Head of caudate nucleus (tissue), 42 donors: ENCODE measurements at places on chromosomes 2 and 18.

- DNase-seq: peak; percentile 45
Measured at GRCh38 chr2:230411570-230412370, 4.2 kb upstream of the SP100 start.

DNA sequence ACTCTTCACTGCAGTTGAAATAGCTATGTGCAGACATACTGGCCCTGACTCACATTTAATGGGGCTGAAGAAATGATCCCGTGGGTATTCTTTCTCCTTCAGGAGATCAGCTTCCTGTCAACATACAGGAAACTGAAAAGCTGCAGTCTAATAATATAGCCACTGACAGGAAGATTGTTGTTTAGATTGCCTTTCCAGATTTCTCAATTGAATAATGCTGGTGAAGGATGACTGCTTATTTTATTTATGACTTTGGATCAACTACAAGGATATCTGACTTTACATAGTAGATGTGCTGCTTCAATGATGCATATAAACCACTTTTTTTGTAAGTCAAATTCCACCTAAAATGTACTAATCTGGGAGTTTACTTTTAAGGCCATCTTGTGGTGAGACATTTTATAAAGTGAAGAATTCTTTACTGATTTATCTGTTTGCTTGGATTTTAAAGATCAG, 93.4 kb upstream of the MAP4K3 start:
- DNase-seq: no peak

GRCh38 chr2:132871831-132872230, 201.8 kb upstream of the LYPD1 start:
- DNase-seq: no peak

GRCh38 chr2:133801946-133802345, 233.7 kb upstream of the NCKAP5 start:
- no peak for DNase-seq

GRCh38 chr2:224584111-224584784, 915 bp downstream of the CUL3 start:
- peak; percentile 26 for DNase-seq

- DNase-seq: no peak
Measured at GRCh38 chr18:12659904-12660605, 2.1 kb upstream of the SPIRE1 start.

DNA sequence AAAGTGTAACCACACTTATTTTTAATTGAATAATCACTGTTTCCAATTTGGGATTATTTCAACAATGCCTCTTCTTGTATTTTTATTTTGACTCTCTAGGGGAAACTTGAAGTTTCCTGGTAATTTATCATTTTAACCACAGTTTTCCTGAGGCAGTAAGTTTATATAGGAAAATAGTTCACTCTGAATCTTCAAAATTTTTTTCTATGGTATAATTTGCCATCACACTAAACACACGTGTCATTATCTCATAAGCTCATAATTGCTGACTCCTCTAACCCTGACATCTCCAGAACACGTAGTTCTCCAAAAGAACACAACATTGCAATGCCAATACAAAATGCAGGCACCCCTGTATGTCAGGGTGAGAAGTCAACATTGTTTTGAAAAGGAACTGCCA, 102.2 kb upstream of the FZD7 start:
- DNase-seq: no peak

- no peak for DNase-seq
Measured at GRCh38 chr18:31649978-31650719, 34.2 kb downstream of the B4GALT6 start.

GRCh38 chr2:138274421-138275291, 226.9 kb upstream of the SPOPL start:
- no peak for DNase-seq

GRCh38 chr2:12243381-12243780, 473.4 kb upstream of the TRIB2 start:
- DNase-seq: no peak

- no peak for DNase-seq
Measured at GRCh38 chr2:223537115-223537514, 65.0 kb downstream of the SCG2 start.

DNA sequence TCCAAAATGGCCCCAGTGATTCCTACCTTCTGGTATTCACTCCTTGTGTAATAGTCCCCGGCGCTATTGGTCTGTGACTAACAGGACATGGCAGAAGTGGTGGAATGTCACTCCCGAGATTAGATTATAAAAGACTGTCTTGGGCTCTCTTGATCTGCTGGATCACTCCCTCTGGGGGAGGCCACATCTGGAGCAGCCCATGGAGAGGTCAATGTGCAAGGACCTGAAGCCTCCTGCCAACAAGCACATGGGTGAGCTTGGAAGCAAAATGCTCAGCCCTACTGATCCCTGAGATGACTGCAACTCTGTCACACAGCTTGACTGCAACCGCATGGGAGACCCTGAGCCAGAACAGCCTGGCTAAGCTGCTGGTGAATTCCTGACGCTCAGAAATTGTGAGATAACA, 94.3 kb upstream of the GLI2 start:
- DNase-seq: no peak

- no peak for DNase-seq
Measured at GRCh38 chr2:11749646-11750349, 3.4 kb downstream of the LPIN1 start.

GRCh38 chr2:7795778-7796563, 878.8 kb downstream of the RNF144A start:
- DNase-seq: no peak

DNA sequence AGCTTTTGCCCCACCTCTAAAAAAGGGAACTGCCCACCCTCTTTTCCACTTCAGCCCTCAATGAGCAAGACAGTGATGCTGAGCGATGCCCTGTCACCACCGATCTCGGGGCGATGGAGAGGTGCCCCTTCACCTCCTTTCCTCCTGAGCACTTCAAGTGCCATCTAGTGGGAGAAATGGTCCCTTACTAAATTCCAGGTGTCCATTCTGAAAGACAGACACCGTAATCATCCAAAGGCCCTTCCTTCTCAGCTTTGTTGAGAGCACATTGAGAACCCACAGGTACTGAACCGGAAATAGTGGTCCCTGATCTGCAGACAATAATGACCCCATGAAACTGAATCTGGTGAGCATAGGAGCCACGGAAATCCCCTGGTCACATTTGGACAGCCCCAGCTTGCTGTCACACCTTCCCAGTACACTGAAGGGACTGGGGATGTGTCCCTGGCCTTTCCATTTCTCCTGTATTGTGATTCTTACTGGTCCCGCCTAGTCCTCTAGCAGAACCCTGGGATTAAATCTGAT, 38.5 kb downstream of the KCTD18 start:
- peak; percentile 60 for DNase-seq

DNA sequence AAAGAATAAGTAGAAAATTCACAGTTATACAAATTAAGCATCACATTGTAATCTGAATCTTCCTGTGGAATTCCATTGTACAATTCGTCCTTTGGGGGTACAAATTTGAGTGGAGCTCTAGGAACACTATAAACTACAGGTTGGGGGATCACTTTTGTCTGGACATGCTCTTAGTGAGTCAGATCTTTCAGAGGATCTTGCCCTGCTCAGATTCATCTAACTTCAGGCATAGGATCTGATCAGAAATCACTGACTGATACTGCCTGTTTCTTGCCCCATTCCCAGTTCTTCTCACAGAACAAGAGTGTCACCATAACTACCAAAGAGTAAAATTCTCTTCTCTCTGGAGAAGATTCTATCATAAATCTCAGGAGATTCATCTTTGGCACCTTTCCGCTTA, 10.7 kb upstream of the VSNL1 start:
- no peak for DNase-seq

- no peak for DNase-seq
Measured at GRCh38 chr2:205975082-205975949, 110.7 kb downstream of the INO80D start.

DNA sequence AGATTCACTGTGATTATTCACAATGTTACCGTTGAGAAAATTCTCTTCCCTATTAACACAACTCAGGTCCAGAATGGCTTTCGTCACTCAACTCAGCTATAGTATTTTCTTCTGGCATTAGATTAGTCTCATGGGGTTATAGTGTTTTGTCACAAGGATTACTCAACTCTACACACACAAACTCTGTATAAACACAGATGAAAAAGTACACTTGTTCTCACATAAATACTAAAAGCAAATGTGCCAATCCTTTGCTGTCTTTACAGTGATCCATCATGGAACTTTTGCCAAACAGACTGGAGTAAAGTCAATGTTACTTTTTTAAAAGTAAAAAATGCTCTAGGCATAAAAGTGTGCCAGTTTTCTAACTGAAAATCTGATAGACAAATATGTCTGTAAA, 267.6 kb downstream of the RBM43 start:
- no peak for DNase-seq

DNA sequence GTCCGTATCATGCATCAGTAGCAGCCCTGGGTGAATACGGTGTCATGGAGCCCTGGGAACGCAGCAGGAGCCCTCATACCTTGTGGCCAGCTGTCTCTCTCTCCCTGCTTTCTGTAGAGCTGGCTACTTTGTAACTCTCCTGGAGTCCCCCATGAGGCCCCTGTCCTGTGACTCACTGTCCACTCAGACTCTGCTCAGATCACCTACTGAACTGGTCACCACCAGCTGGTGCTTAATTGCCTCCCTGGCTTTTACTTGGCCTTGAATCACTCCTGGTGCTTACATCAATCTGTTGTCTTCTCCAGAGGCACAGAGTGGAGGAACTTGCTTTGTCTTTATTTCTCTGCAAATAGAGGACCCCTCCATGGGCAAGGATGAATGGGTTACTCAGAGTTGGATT, 172.7 kb downstream of the HRH4 start:
- no peak for DNase-seq

DNA sequence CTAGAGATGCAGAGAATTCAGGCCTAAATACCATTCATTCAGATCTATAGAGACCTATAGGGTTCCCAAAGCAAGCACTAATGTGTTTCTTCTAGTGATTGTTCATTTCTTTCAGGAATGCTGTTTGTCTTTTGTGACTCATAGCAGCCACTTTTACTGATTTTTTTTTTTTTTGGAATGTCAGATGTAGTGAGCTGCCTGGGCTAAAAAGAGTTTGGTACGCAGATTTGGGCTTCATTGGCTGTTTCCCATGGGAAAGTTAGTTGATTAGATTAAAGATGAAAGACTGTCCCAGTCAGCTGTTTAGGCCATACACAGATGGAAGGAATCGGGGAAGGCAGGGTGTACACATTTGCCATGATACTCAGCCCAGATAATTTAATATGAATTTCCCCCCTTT, 87.6 kb downstream of the CDC42EP3 start:
- DNase-seq: no peak

- no peak for DNase-seq
Measured at GRCh38 chr2:29844713-29845326, 76.6 kb downstream of the ALK start.

DNA sequence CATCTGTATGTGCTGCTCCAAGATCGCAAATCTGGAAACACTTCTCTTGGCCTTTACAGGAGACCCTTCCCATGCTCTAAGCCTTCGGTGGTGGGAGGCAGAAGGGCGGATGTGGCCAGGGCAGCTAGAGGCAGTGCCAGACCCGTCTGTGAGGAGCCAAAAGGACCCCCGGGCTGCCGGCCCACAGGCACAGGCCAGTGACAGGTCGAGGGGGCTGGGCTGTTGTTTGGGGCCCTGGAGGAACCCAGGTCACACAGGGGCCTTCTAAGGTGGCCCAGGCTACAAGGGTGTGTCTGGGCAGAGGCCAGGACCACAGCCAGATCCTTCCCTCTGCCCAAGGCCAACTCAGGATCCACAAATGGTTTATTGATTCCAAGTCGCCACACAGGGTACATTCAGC, 49.4 kb downstream of the SLC66A2 start:
- peak; percentile 26 for DNase-seq

DNA sequence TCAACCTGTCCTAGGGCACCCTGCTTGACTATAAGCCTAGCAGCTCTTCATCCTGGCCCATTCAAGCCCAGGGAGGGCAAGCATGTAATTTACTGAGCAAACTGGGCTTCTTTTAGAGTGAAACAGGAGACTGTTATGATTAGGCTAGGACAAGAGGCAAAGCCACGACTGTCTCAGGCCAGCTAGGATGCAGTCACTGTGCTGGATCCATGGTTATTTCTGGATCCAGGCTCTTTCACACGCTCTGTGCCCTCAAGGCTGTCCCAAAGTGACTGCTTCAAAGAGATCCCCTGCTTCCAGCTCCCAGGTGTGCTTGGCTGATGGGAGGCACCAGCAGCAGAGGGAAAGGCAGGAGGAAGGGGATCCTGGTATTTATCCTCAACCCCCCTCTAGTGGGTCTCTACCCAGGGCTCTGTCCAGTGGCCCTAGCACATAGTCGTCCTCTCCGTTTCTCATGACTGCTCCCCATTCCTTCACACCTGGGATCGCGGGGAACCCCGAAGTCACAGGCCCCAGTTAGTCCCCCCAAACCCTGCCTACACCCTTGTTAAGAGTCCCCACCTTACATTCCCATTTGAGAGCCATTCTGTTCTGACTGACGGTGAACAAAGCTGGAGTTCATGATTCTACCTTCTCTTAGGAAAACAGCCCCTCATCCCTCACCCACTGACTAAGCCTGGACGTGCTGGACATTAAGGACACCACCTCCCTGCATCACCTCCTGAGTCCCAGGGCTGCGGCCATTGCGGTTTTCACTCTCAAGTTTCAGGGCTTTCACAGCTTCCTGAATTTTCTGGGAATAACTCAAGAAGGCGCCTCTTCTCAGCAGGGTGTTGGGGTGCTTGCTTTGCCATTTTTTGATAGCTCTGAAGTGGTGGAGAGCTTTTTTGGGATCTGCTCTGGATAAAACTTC, 63.2 kb downstream of the POLR1A start:
- no peak for DNase-seq

DNA sequence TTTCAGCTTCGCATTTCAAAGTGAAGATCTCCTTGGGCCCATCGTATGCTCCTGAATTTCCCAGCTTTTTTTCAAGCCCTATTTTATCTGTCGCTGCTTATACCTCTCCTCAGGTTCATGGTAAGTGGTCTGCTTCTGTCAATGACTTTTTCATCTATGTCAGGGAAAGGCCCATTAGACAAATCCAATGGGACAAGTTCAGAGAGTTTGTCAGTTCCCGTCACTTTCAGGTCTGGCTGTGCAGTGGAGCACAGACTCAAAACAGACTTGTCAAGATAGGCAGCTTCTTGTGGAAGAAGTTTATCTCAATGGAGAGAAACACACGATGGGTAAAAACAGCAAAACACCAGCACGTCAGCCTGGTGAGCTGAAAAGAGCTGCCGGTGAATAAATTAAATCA, 100.9 kb upstream of the KLF7 start:
- DNase-seq: no peak

GRCh38 chr2:84654414-84654813, 138.1 kb downstream of the DNAH6 start:
- DNase-seq: no peak

DNA sequence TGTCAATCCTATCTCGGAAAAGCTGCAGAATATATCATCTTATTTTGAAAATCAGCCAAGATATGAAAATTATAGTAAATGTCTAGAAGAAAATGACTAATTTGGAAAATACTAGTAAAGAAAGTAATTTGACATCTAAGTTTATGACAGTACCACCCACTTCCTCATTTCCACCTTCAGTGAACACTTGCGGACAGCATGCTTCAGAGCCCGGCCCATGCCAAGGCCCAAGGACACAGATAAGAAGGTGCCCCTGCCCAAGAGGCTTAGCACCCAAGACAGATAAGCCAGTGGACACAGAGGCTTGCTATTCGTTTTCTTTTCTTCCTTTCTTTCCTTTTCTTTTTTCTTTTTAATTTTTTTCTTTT, 4.8 kb upstream of the KCNG2 start:
- peak; percentile 54 for DNase-seq

GRCh38 chr2:215677481-215677880, 241.6 kb upstream of the FN1 start:
- no peak for DNase-seq

GRCh38 chr2:56130463-56131070, 53.2 kb upstream of the CCDC85A start:
- peak; percentile 38 for DNase-seq
